ENCODE measurements at places on chromosomes 1 and 21.

GRCh38 chr21:35428001-35428320 is 378.9 kb upstream of the RUNX1 start:
- no peak for DNase-seq

DNA sequence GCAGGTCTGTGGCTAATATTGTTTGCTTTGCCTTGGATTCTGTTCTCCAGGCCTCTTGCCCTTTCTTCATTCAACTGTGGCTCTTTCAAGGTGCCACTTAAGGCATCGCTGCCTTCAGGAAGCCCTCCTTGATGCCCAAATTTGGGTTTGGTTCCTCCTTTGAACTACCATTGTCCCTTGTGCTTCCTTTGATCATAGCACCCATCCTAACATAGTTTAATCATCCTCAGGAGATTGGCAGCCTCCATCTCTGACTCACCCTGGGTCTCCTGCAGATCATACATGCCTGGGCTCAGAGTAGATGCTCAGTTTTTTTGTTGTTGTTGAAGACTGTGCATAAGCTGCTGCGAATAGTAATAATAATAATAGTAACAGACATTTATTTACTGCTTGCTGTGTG is 54.4 kb upstream of the ACOT11 start:
- DNase-seq = no peak

- DNase-seq = no peak
These were observed 184.7 kb upstream of the CACYBP start for GRCh38 chr1:174815036-174815435.

GRCh38 chr21:38170283-38170682 is 86.5 kb upstream of the KCNJ15 start:
- DNase-seq = peak; percentile 25

- DNase-seq = no peak
These were observed 117.5 kb upstream of the HOOK1 start for GRCh38 chr1:59697150-59697800.

- no peak for DNase-seq
These were observed 163.2 kb upstream of the LRRC7 start for GRCh38 chr1:69404486-69404885.

GRCh38 chr1:187696073-187696472 is 867.3 kb downstream of the PLA2G4A start:
- DNase-seq = no peak

- no peak for DNase-seq
These were observed 648.2 kb downstream of the SMYD3 start for GRCh38 chr1:245858722-245859492.

DNA sequence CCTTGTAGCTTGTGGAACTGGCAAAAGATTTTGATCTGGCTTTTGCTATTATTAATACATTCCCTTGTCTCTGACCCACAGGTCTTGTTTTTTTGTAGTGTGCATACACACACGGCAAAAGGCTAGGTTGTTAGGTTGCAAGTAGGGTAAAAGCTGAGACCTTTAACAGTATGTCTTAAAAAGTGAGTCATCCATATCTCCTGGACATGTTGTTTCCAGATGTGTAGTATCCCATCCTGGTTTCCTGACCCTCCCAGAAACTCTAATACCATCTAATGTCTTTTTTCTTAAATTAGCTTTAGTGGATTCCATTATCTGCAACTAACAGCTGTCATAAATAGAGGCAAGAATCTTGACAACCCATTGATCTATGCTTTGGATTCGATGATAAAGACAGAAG is 14.7 kb downstream of the OVGP1 start:
- no peak for DNase-seq

DNA sequence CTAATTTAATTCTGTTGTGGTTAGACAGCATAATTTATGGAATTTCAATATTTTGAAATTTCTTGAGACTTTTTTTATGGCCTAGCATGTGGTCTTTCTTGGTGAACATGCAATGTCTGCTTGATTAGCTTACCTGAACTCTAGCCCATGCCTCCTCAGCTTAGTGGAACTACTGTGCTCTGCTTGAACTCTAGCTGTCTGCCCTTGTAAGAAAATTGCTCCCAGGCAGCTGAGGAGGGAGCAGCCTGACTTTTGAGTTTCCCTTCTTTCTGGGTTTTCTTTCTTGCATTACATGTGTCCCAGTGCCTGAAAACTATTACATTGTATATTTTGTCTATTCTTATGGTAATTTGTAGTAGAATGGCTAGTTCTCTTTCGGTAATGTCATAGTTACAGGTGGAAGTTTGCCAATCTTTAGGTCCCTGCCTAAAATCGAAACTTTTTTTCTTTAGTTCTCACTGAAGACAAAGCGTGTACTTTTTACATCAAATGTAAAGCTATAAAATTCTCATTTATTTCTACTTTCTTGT is 105.3 kb downstream of the MAST2 start:
- no peak for DNase-seq

DNA sequence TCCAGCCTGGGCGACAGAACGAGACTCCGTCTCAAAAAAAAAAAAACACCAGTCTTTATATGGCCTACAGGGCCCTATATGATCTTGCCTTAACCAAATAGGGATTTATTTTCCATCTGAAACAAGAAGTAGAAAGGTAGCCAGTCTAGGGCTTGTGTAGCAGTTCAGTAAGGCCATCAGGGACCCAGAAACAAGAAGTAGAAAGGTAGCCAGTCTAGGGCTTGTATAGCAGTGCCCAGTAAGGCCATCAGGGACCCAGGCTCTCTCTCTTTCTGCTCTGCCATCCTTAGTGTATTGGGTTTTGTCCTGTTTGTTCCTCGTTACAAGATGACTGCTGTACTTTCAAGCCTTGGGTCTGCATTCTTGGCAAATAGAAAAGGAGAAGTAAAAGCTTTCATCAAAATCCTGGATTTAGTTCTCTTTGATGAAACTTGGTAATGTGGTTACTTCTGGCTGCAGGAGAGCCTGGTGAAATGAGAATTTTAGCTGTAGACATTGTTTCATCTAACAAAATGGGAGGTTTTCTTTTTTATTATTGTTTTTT is 46.1 kb downstream of the PKN2 start:
- no peak for DNase-seq

DNA sequence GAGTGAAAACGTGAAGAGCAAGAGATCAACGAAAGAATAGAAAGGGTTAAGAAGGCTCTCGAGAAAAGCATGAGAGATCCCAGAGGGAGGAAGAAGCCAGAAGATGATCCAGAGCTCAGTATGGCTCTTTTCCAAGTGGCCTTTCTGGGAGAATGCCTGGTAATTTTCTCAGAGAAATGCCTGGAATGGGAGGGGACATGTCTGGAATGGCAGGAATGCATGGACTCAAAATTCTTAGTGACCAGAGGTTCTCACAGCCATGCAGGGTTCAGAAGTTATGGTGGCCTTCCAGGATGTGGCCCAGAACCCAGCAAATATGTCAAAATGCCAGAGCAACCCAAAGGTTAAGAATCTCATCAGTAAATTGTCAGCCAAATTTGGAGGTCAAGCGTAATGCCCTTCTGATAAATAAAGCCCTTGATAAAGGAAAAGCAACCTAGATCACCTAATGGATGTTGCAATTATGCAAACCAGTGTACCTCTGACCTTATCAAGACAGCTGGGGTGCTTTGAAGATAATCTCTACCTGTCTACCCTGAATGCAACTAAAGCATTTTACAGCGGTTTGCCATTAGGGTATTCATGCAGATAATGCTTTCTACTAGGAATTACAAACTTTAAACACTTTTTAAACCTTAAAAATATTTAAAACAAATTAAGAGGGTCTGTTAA is 53.1 kb downstream of the NBPF6 start:
- DNase-seq = no peak

GRCh38 chr1:58430421-58431275 is 115.9 kb downstream of the OMA1 start:
- DNase-seq = no peak

GRCh38 chr1:81607086-81607485 is 193.6 kb upstream of the ADGRL2 start:
- DNase-seq = no peak

DNA sequence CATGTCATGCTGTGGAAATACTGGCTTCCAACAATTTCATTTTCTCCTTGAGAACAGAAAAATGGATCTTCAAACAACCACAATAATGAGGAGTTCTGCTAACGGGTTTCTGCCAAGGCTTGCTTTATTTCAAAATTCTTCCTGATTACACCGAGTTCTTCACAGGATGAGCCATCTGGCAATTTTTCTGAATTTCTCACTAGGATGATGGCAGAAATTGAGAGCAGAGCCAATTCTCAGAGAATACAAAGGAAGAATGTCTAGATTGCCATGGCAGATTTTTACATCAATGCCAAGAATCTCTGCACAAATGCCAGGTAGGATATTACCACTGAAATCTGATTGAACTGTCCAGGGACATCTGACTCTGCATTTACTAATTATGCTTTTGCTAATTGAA is 619.0 kb upstream of the CHRM3 start:
- no peak for DNase-seq

DNA sequence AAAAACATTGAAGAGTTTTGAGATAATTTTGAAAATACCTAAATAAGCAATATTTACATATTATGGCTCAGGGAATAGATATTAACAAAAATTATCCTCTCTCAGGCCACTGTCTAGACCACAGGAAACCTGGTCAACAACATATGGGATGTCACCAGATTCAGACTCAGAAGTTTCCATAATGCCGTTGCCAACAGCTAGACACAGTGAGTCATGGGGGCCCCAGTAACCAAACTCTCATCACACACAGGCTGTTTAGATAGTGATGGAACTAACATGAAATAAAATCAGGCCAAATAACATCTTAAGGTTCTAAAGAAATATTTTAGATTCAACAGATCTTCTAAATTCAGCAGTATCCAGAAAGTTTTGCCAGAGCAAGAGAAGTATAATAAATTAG is 681.7 kb upstream of the ADAMTS5 start:
- no peak for DNase-seq

- DNase-seq = no peak
These were observed 63.4 kb downstream of the DDR2 start for GRCh38 chr1:162695687-162696086.

DNA sequence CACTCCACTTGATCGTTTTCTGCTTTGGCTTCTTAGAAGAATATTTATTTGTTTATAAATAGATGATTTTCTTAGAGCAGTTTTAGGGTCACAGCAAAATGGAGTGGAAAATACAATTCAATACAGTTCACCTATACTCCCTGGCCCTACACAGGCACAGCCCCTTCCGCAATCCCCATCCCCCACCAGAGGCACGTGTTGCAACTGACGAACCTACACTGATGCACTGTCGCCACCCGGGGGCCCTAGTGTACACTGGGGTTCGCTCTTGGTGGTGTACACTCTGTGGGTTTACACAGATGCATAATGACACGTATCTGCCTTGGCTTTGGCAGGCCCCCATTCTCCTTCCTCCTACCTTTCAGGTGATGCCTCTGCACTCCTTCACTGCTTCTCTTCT is 8.0 kb downstream of the ECHDC2 start:
- no peak for DNase-seq

GRCh38 chr21:36127977-36128376 is 6.9 kb upstream of the CBR3 start:
- DNase-seq = no peak

GRCh38 chr1:228650141-228650540 is 85.1 kb upstream of the RHOU start:
- no peak for DNase-seq

- no peak for DNase-seq
These were observed 412 bp downstream of the GPR25 start for GRCh38 chr1:200873116-200873670.

- DNase-seq = no peak
These were observed 51.3 kb downstream of the ZNHIT6 start for GRCh38 chr1:85656948-85657347.

DNA sequence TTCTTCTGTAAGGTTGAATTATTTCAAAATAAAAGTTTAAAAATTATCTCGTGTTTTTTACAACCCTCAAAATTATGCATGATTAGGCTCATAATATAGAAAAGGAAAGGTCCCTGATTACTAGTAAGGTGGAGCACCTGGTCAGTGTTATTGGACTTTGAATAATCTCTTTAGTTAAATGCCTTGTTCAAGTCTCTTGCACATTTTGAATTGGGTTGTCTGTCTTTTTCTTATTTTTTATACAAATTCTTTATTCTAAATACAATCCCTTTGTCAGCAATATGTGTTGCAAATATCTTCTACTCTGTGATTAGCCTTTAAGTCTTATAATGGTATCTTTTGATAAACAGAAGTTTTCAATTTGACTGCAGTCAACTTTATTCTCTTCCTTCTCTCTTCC is 100.7 kb upstream of the TNFSF4 start:
- DNase-seq = no peak

DNA sequence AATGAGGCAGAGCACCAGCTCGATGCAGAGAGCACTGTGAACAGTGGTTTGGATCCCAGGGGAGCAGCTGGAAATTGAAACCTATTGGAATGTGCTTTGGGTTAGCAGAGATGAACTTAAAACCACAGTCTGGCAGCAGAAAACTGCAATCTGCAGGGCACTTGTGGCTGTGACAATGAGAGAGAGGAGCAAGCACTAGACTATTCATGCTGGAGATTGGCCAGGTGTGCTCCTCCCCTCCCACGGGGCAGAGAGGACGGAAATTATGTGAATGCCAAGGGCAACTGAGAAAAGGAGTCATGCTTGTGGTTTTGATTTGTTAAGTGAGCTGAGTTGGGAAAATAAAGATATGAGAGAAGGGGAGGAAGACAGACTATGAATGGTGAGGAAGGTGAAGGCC is 38.1 kb downstream of the HSD3B2 start:
- peak; percentile 16 for DNase-seq

DNA sequence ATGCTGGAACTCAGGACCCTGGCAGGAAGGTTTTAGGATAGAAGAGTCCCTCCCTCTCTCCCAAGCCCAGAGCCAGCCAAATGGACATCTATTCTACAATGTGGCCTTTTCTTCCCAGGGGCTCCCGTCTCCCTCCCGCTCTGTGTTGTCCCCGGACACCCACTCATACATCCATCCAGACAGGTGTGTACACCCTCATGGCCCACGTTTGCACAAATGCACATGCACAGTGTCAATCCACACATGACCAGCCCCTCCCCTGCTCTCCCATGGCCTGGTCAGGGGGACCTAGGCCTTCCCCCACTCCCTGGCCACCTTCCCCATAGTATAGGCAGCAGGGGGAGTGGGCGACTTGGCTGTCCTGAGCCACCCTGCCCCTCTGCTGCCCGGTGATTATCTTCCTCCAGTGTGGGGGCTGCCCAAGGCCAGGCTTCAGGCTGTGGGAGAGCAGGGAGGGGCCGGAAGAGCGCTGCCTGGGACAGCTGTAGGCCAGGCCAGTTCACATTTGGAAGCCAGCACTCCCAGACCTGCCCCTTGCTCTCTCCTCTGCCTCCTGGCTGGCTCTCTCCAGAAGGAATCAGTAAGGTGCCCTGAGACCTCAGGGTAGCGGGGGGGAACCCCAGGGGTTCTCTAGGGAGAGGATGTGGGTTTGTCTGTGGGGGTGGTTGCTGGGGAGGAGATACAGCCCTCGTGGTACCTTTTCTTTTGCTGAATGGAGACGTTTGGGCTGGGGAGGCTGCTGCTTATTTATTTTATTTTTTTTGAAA is 4.1 kb upstream of the PTPN7 start:
- no peak for DNase-seq

GRCh38 chr1:8370905-8371315 is 53.0 kb downstream of the SLC45A1 start:
- DNase-seq = peak; percentile 69

DNA sequence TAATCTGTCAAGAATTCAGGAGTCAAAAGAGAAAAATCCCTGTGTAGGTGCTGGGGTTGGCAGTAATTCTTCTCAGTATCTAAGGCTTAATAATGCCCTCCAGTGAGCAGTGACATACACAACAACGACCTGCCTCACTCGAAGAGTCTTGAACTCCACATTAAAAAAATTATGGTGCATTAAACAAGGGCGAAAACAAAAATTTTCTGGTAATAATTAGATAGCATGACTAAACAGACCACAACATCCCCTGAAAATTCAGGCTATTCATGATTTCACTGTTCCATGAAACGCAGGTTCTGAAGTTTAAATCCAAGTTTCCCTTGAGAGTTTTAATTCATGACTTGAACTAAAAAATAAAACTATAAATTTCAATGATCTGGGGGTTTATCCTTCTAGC is 5.1 kb downstream of the SRSF4 start:
- DNase-seq = no peak

All from NCI-H510A treated with DMSO at 0.1 percent for 48 hours (cell line).